ENCODE measurements at places on chromosomes 12 and 14.

DNA sequence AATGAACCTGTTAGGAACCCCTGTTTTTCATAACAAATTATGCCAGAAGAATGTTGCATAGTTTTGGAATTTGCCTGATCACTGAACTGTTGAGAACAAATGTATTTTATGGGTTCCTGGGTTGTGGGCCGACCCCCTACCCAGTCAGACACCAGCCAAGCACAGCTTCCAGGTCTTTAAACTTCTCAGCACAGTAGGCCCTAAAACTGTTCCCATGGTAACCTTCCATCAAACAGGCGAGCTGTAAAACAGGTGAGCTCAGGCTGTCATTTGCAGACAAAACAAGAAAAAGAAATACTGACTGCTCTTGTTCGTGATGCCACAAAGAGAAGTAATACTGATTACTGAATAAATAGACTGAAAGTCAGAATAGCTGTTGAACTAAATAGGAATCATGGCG is 147.0 kb downstream of the PTPRO start:
- DNase-seq, result peak; percentile 34

DNA sequence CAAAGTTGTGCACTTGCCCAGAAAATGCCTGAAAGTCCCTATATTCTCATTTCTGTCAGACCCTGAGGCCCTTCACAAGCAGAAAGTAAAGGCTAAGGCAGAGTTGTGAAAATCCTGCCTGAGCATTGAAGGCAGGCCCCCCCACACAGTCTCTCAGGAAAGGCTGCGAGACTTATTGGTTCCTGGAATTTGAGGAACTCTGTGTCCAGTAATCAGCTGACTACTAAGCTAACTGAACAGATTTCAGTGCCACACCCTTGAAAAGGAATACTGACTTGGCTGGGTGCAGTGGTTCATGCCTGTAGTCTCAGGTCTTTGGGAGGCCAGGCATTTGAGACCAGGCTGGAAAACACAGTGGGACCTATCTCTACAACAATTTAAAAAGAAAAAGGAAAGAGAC is 21.1 kb upstream of the PPP2R5E start:
- no peak for DNase-seq

DNA sequence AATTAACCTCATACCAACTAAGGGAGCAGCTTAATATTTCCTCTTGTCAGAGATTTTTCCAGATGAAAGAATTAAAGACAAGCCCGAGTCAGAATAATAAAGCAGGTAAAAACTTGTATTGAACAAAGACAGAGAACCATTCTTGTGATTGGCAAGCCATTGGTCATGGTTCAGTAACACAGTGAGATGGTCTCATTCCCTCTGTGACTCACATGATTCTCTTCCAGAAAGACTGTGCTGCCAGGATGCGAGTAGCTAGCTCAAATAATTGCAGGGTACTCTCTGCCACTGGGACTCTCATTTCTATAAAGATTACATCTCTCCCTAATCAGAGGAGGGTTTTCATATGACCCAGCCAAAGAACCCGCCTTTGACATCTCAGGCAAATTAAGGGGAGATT is 179.4 kb downstream of the PHLDA1 start:
- peak; percentile 56 for DNase-seq

DNA sequence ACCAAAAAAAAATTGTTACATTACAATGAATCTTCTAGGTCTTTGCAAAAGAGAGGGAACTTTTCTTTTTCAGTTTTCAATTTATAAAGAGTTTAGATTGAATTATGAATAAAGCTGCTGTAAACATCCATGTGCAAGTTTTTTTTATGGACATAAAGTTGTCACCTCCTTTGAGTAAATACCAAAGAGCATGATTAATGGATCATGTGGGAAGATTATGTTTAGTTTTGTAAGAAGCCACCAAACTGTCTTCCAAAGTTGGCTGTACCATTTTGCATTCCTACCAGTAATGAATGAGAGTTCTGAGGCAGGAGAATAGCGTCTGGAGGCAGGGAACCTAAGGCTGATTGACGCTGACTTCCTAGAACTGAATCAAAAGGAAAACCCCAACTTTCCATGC is 30.2 kb downstream of the LEMD3 start:
- no peak for DNase-seq

GRCh38 chr14:33042591-33042990 is 103.9 kb downstream of the NPAS3 start:
- no peak for DNase-seq

DNA sequence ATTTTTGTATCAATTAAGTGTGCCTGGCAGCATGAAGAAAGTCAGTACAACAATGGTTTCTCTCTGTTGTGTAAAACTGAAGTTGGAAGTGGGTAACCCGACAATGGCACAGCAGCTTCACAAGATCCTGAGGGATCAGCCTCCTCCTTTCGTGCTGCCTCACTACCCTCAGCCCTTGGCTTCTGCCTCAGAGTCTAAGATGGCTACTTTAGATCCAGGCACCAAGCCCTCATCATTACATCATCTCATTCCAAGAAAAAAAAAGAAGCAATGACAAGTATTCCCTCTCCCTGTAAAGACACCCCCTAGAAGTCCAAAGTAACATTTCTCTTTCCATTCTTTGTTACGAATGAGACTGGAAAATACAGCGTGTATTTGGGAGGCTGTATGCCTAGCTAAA is 92.6 kb downstream of the DNAI7 start:
- no peak for DNase-seq

All from brain (organoid and tissue), 16 donors.